ENCODE measurements at places on chromosomes 4 and X.

DNA sequence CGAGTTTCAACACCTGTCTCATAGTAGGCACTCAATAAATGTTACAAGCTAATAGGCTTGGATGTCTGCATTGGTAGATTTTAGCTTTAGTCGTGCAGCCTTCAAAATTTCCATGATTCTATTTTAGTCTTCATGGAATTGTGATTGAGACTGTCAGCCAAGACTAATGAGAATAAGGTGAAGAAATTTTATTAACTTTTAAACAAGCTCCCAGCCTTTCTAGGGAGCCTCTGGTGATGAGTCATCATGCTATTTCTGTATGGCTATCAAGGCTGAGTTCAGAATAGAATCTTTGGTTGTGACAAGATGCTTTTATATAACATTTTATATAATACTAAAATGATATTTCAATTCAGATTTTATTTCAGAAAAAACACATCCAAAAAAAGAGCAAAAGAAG, 685.8 kb downstream of the GABRG1 start:
- DNase-seq: no peak

DNA sequence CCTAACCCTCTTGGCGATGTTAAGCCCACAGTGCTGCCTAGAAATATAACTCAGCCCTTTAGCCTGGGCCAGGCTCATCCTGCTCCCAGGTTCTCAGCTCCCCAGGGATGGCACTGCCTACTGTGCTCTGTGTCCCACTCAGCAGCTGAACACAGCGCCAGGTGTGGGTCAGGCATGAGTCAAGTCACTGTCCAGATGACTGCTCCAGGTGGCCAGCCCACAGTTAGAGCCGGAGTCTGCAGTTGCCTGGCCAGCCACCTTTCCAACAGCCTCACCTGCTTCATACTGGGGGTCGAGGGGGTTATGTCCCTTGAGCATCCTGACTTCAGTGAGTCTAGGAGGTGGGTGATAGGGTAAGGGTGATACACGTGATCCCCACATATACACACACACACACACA, 48.4 kb downstream of the TBC1D14 start:
- DNase-seq: peak; percentile 55

GRCh38 chrX:11117745-11118144, 6.6 kb downstream of the HCCS start:
- no peak for DNase-seq

GRCh38 chr4:167581449-167581965, 347.2 kb upstream of the SPOCK3 start:
- DNase-seq: no peak

DNA sequence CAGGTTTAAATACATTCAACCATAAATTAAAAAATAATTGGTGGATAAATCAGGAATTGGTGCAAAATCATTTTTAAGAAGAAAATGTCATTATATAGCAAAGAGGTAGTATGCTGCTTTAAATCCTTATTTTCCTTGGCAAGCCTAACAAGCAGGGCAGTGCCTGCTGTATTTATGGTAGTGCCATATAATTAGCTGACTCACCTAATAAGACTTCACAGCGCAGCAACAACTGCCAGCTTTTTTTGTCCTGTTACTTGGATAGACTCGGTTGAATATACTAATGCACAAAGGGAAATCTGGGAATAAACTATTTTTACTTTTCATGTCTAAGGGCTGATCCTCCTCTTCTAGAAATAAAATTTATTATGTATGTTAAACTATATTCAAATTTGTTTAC, 99.1 kb downstream of the SNCA start:
- no peak for DNase-seq

GRCh38 chr4:112230879-112231778, 458 bp upstream of the AP1AR start:
- DNase-seq: peak; percentile 99

GRCh38 chr4:190020790-190021717, 6.0 kb downstream of the FRG2 start:
- DNase-seq: peak; percentile 66
